ENCODE measurements at places on chromosomes 3 and 15. TPM values are rescaled to one million over a fixed set of nuclear protein-coding genes. Genes with fewer than 3 reads are reported as not detected.
A peak's percentile ranks its signal among the peaks of the same experiment; 100 is the strongest.

GRCh38 chr15:31320022-31320421, 6.6 kb upstream of the KLF13 start:
- DNase-seq, result no peak

DNA sequence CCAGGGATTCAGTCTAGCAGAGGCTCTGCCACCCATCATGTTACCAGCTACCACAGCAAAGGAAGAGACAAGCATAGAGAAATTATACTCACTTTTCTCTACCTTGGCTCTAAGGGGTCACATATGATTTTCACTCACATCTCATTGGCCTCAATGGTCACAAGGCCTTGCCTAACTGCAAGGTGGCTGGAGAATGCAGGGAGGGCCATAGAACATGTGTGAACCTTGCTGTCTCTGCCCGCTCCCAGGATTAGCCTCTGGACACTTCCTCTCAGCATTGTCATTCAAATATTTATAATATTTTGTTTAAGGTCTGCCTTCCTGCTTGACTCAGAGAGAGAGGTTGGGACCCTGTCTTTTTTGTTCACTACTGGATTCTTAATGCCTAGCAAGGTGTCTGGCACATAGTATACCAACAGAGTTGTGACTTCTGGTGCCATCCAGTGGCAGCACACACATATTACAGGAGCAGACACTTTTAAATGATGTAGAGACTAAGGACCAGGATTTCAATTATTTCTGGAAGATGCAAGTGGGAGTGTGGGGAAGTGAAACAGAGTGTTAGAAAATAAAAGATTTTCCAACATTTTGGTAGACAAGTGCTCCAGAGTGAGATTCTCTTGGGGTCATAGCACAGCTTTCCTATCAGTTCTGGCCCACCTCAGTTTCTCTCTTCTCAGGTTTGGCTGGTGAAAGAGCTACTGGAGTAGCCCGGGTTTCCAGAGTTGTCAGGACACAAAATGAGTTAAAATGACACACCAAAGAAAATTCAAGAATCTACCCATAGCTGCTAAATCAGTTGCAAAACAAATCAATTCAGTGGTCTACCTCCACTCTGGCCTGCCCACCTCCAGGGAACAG, 119.0 kb upstream of the RASGRP1 start:
- DNase-seq, result peak; percentile 59

DNA sequence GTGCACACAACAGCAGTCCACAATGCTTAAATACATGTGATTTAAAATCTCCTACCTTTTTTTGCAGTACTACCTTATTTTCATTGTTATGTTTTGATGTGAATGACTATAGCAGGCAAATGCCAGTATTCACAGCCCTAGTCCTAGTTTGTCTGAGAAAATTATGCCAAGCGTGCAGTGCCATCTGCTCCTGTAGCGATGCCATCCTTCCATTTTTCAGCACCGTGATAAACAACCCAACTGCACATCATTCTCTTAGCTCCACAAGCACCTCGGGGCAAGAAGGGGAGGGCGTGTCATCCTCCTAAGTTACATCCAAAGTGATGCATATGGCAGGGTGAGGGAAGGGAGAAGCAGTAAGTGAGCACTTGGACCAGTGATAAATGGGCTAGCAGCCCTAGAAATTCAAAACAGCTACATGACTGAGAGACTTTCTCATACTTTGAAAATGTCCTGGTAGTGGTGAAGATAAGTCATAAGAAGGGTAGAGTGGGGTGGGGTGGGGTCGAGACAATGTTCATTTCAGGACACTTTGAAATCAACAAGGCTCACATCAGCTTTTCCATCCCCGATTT, 198.8 kb downstream of the LSAMP start:
- DNase-seq, result no peak

DNA sequence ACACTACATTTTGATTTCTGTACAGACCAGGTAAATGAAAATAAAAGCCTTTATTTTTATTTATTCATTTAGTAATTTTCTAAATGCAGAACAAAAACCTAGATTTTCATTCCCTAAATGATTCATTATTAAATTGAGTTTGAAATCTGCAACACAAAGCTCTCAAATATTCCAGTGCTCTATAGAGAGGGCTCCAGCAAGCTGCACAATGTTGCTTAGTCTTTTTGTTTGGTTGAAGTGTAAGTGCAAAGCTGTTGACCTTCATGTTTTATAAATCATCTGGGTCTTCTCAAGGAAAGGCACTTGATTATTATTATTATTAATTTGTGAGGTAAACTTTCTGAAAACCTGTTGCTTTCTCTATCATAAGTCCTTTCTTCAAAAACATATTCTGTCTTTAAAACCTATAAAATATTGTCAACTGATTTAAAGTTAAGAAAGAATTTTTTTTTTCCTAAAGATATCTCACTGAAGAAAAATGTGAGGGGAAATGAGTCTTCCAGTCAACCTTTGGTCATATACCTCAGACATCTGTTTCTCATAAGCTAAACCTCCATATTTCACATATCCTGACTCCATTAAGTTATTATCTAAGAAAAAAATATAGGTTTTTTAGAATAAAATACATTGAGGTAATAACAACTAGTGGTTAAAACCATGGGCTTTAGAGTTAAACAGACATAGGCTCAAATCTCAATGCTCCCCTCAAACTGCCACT, 100.7 kb downstream of the ZIC4 start:
- no peak for DNase-seq

GRCh38 chr3:128355543-128355919, 111.2 kb downstream of the DNAJB8 start:
- DNase-seq, result no peak

The RASL12 gene
- total RNA-seq, result not detected

The SLC6A6 gene
- total RNA-seq, result 38.0 TPM

The EEF1AKMT4 gene
- total RNA-seq, result 3.4 TPM

The GOLGA6L22 gene
- not detected for total RNA-seq

Measured in endothelial cell of umbilical vein (primary cell).